ENCODE measurements at places on chromosomes 13 and 19.

DNA sequence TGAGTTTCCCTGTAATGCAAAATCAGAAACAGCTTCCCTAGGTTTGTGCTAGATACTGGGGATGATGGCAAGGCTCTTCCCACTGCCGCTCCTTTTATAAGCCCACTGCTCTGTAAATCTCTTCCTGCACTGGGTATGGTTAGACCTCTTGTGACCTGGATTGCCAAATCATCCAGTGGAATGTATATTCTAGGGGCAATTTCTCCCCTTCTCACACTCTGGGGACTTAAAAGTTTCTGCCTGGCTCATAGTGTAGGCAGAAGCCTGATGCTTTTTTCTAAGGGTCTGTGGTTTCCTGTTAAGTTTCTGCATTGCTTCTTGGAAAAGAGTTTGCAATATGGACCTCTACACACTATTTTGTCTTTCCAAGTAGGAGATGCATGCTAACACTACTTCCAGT is 1582.0 kb upstream of the PCDH20 start:
- no peak for DNase-seq

DNA sequence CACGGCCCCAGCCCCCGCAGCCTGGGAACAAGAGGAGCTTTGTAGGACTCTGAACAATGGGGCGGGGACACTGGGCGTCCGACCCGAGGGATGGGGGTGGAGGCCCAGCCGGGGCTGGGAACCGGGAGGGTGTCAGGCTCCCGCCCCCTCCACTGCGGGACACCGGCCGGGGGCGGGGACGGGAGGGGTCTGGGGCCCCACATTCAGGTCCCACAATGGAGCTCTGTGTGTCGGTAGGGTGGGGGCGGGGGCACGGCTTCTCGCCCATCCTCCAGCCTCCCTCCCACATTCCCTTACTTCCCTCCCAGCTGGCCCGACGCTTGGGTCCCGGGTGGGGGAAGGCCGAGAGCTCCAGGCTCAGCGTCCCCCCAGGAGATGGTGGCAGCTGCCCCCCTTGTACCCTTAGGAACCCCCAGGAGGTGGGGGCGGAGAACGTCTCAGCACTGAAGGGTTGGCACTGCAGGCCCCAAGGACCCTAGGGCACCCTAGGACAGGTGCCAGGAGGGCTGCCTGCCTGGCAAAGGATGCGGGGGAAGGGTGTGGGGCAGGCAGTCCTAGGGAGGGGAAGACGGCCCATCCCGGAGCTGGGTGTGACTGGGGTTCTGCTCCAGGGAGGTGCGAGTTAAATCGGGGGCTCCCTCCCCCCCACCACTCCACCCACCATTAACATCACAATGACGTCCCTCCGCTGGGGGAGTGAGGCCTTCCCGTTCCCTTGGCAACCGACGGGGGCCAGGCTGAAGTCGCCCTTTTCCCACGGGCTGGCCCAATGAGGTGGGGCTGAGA is 5.3 kb downstream of the TTYH1 start:
- DNase-seq, result no peak

- DNase-seq, result no peak
Measured at GRCh38 chr13:31037874-31038500, 105.5 kb downstream of the TEX26 start.

GRCh38 chr13:80001510-80001842 is 339.4 kb downstream of the SPRY2 start:
- DNase-seq, result no peak

DNA sequence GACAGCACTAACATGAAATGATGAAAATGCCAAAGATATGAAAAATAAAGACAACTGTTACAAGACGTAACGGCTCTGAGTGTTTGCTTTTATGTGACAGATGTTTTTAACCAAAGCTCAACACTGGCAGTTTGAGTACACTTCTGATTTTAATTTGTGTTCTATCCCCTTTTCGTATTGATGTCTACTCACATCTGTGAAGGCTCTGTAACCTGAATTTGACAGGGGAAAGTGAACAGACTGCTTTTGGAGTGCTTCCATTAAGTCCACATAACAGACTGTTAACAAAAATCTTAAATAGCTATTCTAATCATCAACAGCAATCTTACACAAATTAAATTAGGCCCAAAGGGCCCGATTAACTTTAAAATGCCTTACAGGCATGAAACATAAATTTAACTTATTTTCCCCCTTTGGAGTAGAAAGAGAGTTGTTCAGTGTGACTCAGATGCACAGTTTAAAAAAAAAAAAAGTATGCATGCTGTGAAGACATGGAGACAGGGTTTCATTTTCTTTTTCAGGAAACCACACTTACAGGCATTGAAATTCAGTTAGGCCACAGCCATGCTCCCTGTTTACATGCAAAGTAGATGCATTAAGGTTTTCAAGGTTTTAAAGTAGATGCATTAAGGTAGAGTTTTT is 16.3 kb upstream of the RNASEH2B start:
- DNase-seq, result peak; percentile 21

DNA sequence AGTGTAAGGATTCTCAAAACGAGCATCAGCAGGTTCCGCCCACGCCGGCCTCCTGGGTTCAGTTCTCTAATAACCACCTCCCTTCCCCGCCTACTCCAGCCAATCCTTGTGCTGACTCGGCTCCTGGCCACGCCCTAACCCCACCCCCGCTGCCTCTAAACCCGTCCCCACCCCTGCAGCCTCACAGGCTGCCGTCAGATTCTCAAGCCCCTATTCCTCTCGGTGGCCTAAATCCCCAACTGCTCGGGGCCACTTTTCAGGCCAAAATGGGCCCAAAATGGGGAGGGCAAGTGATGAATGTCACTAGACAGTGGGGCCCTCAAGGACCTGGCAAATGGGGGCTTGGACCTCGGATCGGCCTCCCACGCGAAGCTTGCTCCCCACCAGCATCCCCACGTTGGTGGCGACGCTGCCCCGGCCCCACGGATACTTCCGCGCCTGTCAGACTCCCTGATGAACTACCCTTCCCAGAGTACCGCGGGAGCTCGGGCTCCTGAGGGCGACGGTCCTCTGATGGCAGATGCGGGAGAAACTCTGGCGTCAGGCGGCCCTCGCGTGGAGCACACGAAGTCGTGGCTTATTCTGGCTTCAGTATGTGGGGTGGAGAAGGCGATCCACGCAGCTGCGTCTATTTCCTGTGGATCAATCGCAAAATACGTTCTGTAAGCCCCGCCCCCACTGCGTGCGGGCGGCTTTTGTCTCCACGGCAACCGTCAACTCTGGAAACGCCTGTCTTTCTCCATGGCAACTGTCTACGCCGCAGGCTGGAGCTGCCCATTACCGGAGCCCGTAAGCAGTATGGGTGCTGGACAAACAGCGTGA is 24.8 kb downstream of the ZNF473 start:
- peak; percentile 55 for DNase-seq

DNA sequence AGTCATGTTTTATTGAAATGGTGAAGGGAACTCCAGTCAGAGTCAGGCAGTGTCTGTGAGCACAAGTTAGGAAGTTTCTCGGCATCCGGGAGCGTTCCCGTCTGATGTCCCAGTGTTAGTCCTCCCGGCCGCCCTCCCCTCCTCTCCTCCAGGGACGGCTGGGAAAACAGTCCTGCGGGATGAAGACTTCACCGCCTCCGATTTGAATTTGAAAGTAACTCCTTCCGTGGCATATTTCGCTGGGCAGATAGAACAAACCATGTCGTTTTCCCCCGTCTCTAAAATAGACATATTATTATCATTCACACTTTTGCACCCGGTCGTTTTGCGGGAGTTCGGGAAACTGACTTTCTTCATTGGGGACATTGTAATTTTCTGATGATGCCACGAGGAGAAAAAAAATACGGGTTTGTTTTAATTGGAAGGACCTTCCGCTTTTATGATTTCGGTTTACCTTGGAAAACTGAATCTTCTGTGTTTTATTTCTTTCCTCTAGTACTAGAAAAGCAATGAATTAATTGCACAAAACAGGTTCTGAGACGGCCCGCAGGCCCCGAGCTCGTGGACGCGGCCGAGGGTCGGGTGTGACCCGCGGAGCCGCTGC is 76.6 kb downstream of the ZIC5 start:
- no peak for DNase-seq

- DNase-seq, result no peak
Measured at GRCh38 chr13:37485756-37486155, 112.8 kb downstream of the POSTN start.

DNA sequence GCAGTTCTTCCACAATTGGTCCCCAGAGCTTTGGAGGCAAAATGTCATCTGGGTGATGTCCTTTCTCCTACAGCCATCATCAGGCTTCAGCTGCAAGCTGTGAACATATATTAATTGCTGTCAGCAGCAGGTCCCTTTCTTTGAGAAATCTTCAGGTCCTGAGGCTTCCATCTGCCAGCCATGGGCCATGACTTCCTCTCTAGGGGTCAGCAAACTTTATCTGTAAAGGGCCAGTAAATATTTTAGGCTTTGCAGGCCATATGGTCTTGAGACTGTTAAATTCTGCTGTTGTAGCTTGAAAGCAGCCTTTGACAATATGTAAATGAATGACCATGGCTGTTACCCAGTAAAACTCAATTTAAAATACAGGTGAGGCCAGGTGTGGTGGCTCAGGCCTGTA is 27.1 kb downstream of the SERP2 start:
- DNase-seq, result no peak

- DNase-seq, result no peak
Measured at GRCh38 chr19:34431681-34432402, 3.7 kb downstream of the UBA2 start.

DNA sequence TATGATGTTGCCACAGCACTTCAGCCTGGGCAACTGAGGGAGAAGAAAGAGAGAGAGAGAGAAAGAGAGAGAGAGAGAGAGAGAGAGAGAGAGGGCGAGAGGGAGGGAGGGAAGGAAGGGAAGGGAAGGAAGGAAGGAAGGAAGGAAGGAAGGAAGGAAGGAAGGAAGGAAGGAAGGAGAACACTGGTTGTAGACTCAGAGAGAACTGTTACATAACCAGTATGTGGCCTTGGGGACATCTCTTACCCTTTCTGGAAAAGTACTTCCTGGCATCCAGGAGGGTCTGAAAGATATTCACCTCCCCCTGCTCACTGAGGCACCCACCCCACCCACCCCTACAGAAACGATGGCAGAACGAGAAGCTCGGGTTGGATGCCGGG is 2.7 kb upstream of the ARHGEF1 start:
- DNase-seq, result no peak

GRCh38 chr19:3575260-3575741 is 2.6 kb downstream of the HMG20B start:
- DNase-seq, result no peak

DNA sequence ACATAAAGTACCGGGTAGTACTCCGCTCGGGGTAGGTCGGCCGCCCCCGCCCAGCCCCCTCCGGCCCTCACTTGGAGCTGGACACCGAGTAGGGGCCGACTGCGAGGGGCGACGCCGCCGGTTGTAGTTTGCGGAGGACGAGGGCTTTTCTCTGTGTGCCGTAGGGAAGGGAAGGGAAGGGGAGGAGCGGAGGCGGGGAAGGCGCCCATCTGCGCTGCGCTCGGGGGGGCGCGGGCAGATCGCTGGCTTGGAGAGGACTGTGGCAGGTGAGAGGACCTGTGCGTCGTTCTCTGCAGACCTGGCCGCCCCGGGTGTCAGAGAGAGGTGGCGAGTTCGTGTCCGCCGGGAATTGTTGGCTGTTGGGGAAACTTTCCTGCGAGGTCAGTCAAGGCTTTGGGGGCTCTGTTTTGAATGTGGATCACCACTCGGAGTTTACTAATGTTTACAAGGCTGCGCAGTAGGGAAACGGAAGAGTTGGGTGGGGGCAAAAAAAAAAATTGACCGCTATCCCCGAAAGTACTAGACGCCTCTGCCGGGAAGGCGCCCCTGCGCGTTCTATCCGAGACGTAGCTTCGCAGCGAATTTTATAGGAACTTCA is 1.4 kb downstream of the ING1 start:
- DNase-seq, result peak; percentile 51
